ENCODE measurements at places on chromosomes 13 and 19. TPM values are rescaled to one million over a fixed set of nuclear protein-coding genes. Genes with fewer than 3 reads are reported as not detected.

SLC25A41 gene
- 0.32 TPM for total RNA-seq

ZNF415 gene
- 0.93 TPM for total RNA-seq

GRCh38 chr13:113267642-113268405 lies 29.2 kb upstream of the LAMP1 start:
- no peak for DNase-seq
- no peak overlapping the region for H3K27ac ChIP-seq
- no peaks in the 10 kb centered on the region for H3K27me3 ChIP-seq
- no peak overlapping the region for H3K4me3 ChIP-seq
- peaks cover 10% of the 10 kb centered on the region for H3K36me3 ChIP-seq

PRTN3 gene
- total RNA-seq = not detected

DNA sequence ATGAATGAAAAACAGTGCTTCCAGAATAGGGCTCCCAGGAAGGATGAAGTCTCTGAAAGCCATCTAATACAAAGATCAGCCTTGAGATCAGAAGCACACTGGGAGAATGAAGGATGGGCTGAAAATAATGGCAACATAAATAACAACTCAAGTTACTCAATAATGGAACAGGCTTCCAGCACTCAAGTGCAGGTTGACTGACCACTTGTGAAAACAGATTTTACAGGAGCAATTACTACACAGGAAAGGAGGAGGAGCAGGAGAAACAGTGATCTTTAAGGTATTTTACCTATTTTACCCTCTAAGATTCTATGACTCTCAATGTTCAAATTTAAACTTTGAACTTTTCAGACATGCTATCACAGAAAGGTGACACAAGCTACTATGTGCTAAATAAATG lies 106.0 kb downstream of the USP12 start:
- H3K4me1 ChIP-seq = no peaks in the 10 kb centered on the region
- H3K27ac ChIP-seq = no peak overlapping the region

ZNF560 gene
- total RNA-seq = not detected

GRCh38 chr13:45364876-45365557 lies 24.0 kb upstream of the TPT1 start:
- no peak for DNase-seq
- H3K27me3 ChIP-seq = no peaks in the 10 kb centered on the region
- peaks cover 19% of the 10 kb centered on the region for H3K4me1 ChIP-seq
- no peak overlapping the region for H3K27ac ChIP-seq
- H3K4me3 ChIP-seq = no peak overlapping the region
- H3K36me3 ChIP-seq = no peaks in the 10 kb centered on the region
